ENCODE measurements at places on chromosomes 6 and 20.

DNA sequence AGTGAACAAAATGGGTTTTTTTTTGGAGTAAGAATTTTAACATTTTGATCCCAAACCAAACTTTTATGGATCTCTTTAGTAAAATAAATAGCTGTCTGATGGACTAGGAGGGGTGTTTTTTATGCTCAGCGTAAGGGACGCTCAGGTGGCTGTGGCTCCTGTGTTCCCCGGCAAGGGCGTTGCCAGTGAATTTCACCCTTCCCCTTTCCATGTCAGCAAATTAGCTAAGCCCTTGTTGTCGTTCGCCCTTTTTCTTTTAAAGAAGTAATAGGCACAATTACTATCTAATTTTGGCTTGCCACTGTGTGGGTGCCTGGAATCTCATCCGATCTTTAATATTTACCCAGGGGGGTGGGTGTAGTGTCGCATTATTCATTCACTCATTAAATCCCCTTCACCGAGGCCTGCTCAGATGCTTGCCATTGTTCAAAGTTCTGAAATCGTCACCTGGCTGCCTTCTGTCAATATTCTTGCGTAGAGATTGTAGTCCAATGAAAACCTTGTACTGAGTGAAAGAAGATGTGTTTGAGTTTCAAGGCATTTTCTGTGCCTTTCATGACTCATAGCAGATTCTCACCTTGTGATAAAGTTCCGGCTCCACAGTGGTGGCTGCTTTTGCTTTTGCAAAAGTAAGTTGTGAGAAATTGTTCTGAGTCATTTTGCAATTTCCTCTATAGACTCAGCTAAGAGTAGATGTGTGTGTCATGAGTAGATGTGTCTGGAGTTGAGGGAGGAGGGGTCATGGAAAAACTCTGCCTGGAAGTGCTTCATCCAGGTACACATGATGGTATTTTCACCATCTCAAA lies 40.0 kb upstream of the CLDN20 start:
- DNase-seq, result no peak

DNA sequence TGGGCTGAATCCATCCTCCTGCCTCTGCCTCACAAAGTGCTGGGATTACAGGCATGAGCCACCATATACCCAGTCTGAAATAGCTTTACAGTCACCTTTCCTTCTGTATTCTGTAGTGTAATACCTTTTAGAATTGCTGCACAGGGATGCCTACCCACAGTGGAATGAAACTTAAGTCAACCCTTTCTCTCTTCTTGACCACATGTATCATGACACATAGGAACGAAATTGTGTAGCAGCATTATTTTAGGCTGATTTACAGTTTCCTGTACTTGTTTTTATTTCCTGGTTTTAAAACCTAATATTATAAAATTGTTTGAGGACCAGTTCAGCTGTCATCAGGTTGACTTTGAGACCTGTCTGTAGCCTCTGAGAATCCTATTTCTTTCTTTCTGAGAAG lies 297.8 kb downstream of the ZFAND3 start:
- no peak for DNase-seq

- no peak for DNase-seq
Observed at GRCh38 chr6:130765181-130765727, 62.0 kb upstream of the SMLR1 start.

DNA sequence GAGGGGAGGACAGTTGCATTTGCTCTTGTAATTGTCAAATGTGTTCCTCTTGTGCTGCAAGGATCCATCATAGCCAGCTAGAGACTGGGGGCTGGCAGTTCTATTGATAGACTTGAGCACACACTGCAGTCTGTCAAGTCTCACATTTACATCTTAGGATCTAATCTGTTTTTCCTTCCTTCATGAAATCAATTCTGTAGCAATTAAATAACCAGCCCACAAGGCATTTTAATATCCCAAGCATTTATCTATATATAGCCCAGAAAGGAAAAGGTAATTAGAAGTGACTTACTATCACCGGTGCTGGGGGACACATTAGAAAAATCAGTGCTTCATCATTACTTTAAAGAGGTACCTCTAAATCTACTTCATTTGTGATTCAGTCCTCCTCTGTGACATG lies 143.0 kb upstream of the STXBP5 start:
- no peak for DNase-seq

GRCh38 chr6:84074988-84075781 lies 41.6 kb downstream of the MRAP2 start:
- DNase-seq, result no peak

DNA sequence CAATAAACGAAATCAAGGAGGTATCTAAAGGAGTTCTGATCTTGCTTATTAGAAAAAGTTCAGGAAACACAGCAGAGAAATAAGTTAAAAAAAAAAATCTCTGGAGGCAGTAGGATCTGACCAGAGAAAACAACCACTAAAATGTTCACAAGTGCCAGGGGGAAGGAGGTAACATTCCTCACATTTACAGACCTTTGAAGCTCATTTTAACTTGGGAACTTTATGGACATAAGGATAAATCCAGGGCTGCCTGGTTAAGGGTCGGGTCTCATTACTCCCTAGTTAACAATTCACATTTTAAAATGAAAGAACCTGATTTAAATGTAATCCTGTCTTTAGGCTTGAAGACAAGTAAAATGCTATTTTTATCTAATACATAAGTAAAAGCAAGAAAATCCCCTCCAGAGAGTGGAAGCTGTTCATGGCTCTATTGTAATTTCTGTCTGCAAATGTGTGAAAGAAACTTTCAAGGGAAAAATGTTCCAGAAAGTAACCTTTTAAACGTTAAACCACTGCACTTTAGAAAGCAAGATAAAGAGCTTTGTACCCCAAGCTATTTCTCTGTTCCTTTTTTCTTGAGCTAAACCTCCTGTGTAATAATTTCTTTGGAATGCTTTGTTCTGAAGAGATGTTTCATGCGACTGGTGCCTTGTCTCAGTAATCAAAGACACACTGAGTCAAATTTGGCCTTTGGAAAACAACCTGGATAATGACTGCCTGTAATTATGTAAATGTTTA lies 38.2 kb downstream of the MYLIP start:
- DNase-seq, result no peak

GRCh38 chr6:113104951-113105350 lies 752.2 kb upstream of the MARCKS start:
- no peak for DNase-seq

DNA sequence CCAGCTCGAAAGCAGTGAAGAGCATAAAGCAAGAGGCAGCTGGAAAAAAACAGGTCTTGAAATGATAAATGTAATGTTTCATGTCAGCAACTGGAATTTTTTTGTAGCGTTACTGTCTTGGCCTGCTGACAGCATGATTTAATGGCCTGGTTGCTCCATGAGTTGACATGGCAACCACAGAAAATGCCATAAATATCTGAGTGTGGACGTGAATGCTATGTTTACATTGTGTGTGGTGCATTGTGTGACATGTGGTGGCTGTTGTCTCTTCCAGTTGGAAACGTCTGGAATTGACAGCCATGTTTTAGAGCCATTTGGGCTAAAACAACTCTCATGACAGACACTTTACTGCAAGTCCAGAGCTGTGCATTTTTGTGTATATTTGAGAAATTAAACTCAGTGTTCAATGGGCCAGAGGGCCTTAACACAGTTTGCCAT lies 170.0 kb downstream of the FOXA2 start:
- DNase-seq, result no peak

DNA sequence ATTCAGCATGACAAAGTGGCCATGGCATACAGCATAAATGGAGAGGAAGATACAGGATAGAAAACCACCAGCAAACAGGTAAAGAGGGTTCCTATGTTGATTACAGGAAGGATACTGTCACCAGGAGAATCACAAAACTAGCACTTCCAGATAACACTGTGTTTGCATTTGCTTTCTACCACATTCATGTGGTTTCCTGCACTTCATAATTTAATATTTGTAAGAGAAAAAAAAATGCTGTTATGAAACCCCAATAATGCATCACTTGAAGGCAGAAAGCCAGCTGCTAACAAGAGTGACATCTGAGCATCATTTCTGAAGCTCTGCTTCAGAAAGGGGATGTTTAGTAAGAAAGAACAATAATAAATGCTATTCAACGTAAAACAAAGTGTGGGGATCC lies 106.6 kb downstream of the ATXN1 start:
- no peak for DNase-seq

DNA sequence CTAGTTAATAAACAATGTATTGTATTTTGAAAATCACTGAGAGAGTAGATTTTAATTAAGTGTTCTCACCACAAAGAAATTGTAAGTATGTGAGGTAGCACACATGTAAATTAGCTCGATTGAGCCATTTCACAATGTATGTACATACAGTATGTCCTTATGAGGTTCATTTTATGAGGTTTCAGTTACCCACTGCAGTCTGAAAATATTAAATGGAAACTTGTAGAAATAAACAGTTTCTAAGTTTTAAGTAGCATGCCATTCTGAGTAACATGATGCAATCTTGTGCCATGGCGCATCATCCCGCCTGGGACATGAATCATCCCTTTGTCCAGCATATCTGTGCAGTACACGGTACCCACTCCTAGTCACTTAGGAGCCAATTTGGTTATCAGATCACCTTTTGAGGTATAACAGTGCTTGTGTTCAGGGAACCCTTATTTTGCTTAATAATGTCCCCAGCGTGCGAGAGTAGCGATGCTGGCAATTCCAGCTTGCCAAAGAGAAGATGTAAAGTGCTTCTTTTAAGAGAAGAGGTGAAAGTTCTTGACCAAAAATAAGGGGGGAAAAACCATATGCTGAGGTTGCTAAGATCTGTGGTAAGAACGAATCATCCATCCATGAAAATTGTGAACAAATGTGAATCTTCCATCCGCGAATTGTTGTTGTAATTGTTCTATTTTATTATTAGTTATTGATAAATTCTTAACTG lies 64.7 kb downstream of the KCNS1 start:
- no peak for DNase-seq

- no peak for DNase-seq
Observed at GRCh38 chr6:105453968-105454367, 51.1 kb upstream of the PREP start.

DNA sequence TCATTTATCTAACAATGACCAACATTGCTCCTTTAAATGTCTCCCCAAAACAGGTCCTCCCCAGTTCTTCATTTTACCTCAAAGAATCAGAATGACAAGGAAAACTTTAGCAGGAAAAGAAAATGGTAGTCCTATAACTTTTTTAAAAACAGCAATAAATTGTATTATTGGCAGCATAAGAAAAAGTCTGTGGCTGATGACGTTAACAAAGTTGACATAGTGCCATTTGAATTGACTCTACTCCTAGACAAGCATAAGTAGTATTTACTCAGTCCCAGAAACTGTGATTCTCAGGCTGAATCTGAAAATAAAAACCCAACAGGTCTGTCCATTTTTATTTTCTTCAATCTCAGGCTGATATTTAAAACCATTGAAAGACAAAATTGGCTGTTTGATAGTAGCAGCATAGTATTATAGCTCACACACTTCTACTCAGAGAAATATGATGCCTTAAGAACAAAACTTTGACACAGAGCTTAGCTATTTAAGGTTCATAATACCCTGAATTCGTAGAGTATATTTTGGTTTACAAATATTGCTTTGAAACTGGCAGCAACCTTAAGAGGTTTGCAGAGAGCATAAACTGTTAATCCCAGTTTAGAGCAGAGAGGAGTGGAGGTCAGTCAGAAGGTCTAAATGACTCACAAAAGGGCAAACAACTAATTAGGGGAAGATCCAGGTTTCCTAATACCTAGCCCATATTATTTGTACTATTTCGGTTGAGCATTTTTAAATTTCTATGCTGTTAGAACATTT lies 35.0 kb upstream of the TENT5A start:
- DNase-seq, result no peak

DNA sequence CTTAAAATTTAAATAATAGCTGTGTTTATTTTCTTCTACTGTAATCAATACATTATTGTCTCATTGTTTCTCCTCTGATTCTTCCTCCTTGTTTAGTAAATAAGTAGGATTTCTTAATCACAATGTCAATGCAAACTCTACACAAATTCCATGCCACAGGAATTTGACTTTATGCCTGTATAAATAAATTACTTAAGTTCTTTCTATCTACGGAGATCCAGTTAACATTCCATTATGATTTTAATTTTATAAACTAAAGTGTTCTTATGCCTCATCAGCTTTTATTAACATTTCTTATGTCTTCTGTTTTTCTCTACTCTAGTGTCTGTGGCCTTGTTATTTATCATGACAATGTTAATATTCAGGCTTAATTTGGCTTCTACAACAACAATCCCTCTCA lies 1169.2 kb downstream of the GRIK2 start:
- no peak for DNase-seq

DNA sequence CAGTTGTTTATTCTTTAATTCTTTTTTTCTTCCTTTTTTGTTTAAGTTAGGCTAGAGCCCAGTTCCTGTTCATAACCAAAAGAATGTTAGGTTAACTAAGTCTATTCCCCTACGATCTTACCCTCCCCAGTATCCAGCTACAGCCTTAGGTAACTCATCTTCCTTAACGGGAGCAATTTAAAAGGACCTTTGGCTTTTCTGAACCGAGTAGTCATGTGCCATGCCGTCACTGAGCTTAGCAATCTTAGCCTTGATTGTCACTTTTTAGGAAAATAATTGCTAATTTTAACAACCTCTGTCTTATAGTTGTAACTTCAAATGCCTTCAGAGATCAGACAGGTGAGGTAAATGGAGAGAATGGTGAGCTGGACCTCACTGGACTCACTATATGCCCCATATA lies 6.2 kb downstream of the METTL24 start:
- DNase-seq, result no peak

GRCh38 chr6:6798448-6798860 lies 209.9 kb downstream of the LY86 start:
- DNase-seq, result no peak

- no peak for DNase-seq
Observed at GRCh38 chr6:79842376-79843040, 104.8 kb downstream of the ELOVL4 start.

- DNase-seq, result no peak
Observed at GRCh38 chr6:139370999-139371345, 3.5 kb downstream of the CITED2 start.

- no peak for DNase-seq
Observed at GRCh38 chr20:6732001-6732447, 35.5 kb upstream of the BMP2 start.

DNA sequence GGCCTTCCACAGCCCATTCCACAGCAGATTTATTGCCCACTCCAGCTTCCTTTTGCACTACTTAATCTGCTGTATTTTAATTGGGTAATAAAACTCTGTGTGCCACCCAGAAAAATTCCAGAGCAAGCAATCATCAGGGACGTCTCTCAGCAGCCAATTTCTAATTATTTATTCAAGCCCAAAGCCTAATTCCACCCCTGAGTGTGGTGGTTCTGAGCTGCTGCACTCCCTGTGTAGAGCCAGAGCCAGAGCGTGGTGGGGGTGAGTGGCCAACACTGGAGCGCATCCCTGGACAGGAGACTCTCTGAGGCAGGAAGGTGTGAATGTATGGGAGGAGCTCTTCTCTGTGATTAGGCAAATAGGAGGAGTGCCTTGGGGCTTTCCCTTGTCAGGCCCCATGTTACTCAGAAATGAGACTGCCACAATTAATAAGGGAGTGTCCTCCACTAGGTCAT lies 66.1 kb downstream of the CD24 start:
- DNase-seq, result no peak
